Ovary (tissue), 10 donors: ENCODE measurements at places on chromosomes 7 and 10. TPM values are rescaled to one million over a fixed set of nuclear protein-coding genes. Genes with fewer than 3 reads are reported as not detected.

The LMBR1 gene
- 54.2 TPM for total RNA-seq

The HGF gene
- total RNA-seq: 4.9 TPM

The AKR1C1 gene
- 22.6 TPM for total RNA-seq

The ZNF479 gene
- total RNA-seq: not detected

DNA sequence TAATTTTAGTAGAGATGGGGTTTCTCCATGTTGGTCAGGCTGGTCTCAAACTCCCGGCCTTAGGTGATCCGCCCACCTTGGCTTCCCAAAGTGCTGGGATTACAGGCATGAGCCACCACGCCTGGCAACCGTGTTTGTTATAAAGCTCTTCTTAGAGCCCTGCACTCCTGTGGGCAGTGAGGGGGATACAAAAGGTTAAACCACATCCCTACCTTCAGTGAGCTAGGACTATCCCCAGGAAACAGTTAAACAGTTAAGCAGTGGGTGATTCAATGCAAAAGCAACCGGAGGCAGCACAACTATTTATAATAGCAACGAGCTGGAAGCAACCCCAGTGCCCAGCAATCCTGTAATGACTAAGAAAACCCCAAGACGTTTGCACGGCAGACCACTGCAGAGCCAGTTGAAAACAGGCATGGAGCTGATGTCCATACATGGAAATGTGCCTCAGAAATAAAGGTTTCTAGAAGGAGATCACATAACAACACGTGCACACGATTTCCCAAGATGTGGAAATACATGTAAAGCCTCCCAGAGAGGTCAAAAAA is 107.2 kb upstream of the LYZL2 start:
- no peaks in the 10 kb centered on the region for H3K4me1 ChIP-seq
- no peaks in the 10 kb centered on the region for H3K36me3 ChIP-seq
- DNase-seq: no peak
- no peaks in the 10 kb centered on the region for H3K27me3 ChIP-seq
- no peak overlapping the region for H3K27ac ChIP-seq

- H3K27me3 ChIP-seq: no peaks in the 10 kb centered on the region
- no peaks in the 10 kb centered on the region for H3K36me3 ChIP-seq
- H3K27ac ChIP-seq: no peak overlapping the region
- peaks cover 1% of the 10 kb centered on the region for H3K4me1 ChIP-seq
These were observed 32.0 kb downstream of the SND1 start for GRCh38 chr7:127683776-127684681.

DNA sequence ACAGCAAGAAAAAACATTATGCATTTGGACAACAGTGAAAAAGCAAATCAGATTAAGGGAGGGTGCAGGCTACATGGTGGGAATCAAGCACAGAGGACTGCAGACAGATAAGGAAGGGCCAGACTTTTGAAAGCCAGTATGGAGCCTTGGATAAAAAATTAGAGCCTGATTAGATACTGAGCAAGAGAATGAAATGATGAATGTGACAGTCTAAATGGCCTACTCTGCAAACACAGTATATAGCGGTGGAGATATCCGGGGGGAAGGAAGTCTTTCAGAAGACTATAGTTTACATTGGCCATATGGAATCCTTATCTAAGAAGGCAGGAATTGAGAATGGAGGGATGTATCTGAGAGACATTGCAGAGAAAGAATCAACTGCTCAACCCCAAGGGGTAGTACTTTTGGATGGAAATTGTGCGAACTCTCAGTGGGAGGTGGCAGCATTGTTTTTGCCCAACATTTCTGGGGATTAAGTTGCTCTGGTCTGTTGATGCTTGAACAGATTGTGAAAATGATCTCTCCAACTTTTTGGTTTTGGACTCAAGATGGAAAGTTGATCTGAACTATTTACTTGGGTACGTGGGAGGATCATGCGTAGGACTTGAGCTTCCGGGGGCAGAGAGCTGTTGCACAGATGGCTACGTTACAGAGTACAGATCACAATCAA is 39.4 kb upstream of the CHCHD3 start:
- no peaks in the 10 kb centered on the region for H3K4me1 ChIP-seq
- no peak overlapping the region for H3K4me3 ChIP-seq
- no peaks in the 10 kb centered on the region for H3K36me3 ChIP-seq
- no peaks in the 10 kb centered on the region for H3K27me3 ChIP-seq
- DNase-seq: no peak
- H3K27ac ChIP-seq: no peak overlapping the region

DNA sequence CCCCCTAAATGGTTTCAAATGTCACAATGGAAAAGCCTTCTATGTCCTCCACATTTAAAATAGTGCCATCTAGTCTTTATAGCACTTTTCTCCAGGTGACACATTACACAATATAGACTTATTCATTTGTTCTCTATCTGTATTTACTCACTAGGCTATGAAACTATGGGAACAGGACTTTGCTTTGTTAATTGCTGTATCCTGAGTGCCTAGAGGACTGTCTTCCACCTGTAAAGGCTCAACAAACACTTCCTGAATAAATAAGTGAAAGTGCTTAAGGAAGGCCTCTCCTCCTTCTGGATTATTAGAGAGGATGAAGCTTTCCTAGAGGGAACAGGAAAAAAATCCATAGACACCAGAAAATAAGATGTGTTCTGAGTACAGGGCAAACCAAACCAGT is 397.6 kb upstream of the LRRN3 start:
- H3K27me3 ChIP-seq: no peaks in the 10 kb centered on the region
- H3K36me3 ChIP-seq: no peaks in the 10 kb centered on the region
- H3K4me1 ChIP-seq: no peaks in the 10 kb centered on the region
- H3K4me3 ChIP-seq: no peak overlapping the region

DNA sequence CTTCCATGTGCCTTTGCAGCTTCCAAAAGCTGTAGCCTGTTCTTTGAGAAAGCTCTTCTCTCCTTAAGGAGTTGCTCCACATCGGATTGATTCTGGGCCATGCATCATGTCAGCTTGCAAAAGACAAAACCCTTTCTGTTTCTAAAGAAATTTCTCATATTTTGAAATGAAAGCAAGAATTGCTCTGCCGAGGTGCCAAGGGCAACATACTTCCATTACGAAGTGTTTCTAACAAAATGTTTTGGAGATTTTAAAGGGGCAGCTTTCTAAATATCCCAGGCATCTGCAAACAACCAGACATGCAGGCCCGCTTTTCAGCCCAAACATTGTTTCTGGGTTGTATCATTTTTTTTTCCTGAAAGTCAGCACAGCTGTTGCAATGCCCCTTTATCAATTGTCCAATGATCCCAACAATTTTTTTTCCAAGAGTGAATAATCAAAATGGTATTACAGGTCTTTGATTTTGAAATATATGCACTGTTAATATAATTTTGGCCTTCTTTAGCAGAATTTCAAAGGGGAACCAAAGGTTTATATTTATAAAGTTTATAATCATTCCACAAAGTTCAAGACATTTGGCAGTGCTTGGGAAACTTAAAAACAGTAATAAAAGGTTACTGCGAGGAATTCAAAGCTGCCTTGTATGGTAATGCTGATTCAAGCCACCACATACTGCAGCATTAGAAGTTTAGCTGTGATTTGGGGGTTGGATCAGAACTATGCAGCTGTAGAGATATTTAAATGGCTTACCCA is 61.0 kb downstream of the TES start:
- no peak overlapping the region for H3K4me3 ChIP-seq
- H3K36me3 ChIP-seq: no peaks in the 10 kb centered on the region
- peaks cover 9% of the 10 kb centered on the region for H3K4me1 ChIP-seq
- H3K27ac ChIP-seq: no peak overlapping the region
- H3K27me3 ChIP-seq: no peaks in the 10 kb centered on the region
- DNase-seq: no peak

DNA sequence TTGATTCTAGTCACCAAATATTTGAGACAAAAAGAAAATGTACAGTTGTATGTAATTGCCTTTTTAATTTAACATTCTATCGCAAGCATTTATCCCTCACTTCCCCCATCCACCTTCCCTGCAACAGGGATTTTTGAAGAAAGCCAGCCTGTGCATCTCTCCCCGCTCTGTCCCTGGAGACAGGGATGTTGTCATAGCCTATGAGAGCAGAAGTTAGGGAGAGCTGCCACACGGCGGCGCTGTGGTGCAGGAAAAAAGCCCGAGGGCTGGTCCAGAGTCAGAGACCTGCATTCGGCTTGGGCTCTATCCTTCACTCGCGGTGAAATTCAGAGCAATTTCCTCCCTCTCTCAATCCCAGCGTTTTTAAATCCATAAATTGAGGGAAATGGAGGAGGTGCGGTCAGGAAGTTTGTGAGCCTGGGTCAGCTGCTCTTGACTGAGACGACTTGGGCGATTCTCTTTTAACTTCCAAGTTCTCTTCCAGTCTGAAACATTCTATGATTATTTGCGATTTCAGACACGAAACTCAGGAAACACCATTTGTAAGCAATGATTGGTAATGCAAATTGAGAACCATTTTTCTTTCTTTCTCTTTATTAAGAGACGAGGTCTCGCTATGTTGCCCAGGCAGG is 17.5 kb downstream of the HKDC1 start:
- no peak overlapping the region for H3K4me3 ChIP-seq
- H3K27ac ChIP-seq: no peak overlapping the region
- no peaks in the 10 kb centered on the region for H3K27me3 ChIP-seq
- no peaks in the 10 kb centered on the region for H3K36me3 ChIP-seq
- peak; percentile 93 for DNase-seq
- no peaks in the 10 kb centered on the region for H3K4me1 ChIP-seq

- no peaks in the 10 kb centered on the region for H3K27me3 ChIP-seq
- peaks cover 2% of the 10 kb centered on the region for H3K4me1 ChIP-seq
- no peak overlapping the region for H3K27ac ChIP-seq
- DNase-seq: no peak
- H3K36me3 ChIP-seq: no peaks in the 10 kb centered on the region
These were observed 3.3 kb upstream of the PDE1C start for GRCh38 chr7:32073533-32073932.

- peak; percentile 79 for DNase-seq
- no peaks in the 10 kb centered on the region for H3K27me3 ChIP-seq
- no peaks in the 10 kb centered on the region for H3K36me3 ChIP-seq
- no peak overlapping the region for H3K27ac ChIP-seq
- H3K4me3 ChIP-seq: no peak overlapping the region
These were observed 12.9 kb upstream of the DENND2A start for GRCh38 chr7:140653319-140654108.

GRCh38 chr10:124007102-124007772 is 86.2 kb downstream of the CHST15 start:
- no peak overlapping the region for H3K27ac ChIP-seq
- DNase-seq: no peak
- H3K36me3 ChIP-seq: no peaks in the 10 kb centered on the region
- no peaks in the 10 kb centered on the region for H3K27me3 ChIP-seq
